GDM1 (cell line): ENCODE measurements at places on chromosomes 1 and 21.
A peak's percentile ranks its signal among the peaks of the same experiment; 100 is the strongest.

DNA sequence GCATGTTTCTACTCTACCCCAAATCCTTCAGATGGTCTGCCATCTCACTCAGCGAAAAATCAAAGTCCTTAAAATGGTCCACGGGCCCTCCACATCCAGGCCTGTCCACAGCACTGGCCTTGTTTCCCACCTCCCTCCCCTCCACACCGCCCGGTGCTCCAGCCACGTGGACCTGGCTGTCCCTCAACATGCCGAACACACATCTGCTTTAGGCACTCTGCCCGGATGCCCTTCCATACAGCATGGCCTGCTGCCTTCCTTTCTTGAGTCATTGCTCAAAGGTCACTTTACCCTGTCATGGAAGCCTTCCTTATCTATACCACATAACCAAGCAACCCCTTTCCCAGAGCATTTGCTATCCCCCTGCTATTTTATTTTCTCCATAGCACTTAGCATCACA, 143.0 kb downstream of the DNM3 start:
- DNase-seq, result no peak

GRCh38 chr1:23424293-23425192, at the start of gene TCEA3:
TCEA3 (minus strand) TSS chr1:23424748; CDS start chr1:23424633, 115 bp downstream.
- DNase-seq, result no peak

DNA sequence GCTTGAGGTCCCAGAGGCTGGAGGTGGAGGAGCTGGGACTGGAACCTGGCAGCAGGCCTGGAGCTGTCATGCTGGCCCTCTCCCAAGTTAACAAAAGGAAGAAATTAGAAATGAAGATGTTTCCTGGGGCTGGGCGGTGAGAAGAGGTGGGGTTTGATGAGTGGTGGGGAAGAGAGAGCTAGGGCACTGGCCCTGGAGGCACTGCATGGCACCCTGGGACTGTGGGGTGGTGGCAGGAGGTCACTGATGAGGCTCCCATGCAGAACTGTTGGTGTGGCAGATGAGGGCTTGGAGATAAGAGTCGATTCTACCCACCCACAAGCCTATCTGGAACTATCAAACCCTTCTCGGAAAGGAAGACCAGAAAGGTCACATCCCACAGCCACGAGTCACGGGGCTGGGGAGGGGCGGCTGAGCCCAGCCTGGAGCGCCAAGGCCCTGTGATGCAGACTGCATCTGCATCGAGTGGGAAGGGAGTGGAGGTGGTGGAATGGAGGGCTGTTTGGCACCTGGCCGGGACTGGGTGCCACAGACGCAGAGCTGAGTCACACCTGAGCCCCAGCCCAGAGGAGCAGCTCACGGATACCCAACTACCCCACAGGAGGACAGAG, 29.4 kb downstream of the MRPL37 start:
- peak; percentile 22 for DNase-seq

- peak; percentile 78 for DNase-seq
Observed at GRCh38 chr1:12472798-12473551, 145.0 kb downstream of the DHRS3 start.

GRCh38 chr1:58611861-58612385, 34.9 kb upstream of the TACSTD2 start:
- no peak for DNase-seq

- no peak for DNase-seq
Observed at GRCh38 chr1:246511203-246511602, 4.1 kb upstream of the SMYD3 start.

DNA sequence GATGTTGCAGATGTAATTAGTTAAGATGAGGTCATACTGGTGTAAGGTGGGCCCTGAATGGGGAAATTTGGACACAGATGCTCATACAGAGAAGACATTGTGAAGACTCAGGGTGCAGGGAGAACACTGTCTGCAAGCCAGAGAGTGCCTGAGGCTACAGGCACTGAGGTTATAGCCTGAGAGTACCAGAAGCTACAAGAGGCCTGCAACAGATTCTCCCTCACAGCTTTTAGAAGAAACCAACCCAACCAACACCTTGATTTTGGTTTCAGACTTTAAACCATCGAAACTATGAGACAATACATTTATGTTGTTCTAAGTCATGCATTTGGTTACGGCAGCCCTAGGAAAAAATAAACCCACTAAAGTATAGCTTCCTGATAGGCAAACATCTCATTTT, 321.7 kb upstream of the USP25 start:
- no peak for DNase-seq

- no peak for DNase-seq
Observed at GRCh38 chr1:12171206-12172041, 4.6 kb downstream of the TNFRSF1B start.

DNA sequence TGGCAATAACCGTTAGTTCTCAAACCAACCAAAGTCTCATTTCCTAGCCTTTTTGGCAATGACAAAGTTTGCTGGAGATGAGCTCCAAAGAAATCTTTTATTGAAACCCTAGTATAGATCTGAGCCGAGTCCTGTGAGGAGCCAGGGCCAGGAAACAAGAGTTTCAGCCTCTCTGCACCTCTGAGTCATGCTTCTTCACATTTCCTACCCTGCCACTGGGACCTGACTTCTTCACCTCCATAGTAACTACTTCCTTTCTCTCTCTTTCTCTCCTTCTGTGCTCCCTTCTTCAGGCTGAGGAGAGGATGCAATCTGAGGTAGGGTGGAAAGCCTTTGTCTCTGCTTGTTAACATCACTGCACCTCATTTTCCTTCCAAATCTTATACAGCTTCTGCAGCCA, 38.7 kb upstream of the IPO9 start:
- DNase-seq, result no peak
